ENCODE measurements at places on chromosomes 4 and X.
A peak's percentile ranks its signal among the peaks of the same experiment; 100 is the strongest.

GRCh38 chrX:153628665-153629064 lies 18.3 kb upstream of the DUSP9 start:
- no peak for DNase-seq

DNA sequence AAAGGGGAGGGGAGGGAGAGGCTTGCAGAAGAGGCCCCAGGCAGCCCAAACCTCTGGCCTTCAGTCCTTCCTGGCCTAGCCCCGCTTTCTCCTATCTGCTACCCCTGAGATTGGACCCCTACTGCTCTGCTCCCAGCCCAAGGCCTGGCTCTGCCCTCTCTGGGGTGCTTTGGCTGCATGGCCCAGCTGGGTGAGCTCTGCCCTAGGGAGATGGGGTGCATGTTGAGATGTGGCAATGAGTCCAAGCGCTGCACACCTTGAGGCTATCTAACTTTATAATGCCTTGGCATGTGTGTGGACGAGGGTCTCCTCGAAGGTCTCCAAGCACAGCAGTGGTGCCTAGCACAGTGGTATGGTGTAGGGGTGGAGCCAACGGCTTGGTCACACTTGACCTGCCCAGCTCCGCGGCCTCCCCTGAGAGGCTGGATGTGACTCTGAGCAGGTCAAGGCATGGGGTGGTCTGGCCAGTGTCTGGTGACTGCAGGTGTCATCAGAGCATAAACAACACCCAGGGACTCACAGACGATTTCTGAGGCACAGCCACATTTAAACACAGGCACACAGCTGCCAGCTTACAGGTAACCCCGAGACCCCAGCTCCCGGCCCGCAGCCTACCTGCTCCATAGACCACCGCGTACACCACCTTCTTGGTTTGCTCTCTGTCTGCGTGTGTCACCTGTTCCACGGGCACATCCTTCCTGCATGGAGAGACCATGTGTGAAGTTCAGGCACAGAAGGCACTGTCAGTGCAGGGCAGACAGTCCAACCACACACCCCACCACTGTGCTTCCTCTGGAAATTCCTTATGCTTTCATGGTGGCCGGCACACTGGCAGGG lies 36.3 kb downstream of the NAT8L start:
- DNase-seq, result no peak

DNA sequence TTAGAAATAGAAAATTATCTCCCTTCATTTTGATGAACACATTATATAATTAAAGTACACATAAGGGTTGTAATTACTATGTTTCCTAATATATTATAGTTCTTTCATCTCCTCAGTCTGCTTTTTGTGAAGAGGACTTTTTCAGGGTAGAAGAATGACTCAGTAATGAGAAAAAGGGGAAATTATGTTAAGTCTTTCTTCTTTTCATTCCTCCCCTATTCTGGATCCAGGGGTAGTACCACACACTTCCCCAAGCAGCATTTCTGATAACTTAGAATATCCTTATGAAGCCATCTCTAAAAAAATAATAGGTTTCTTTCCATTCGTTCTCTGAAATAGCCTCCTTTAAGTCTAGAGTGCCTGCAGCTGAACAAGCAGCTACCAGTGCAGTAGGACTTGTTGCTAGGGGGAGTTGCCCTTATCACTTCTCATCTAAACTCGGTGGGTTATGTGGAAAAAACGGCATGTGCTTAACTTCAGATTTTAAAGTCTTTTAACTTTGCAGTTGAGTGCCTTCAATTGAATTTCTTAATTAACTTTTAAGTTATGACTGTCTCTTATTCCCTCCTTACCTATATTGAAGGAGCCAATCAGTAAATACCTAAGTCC lies 184.8 kb downstream of the ARHGAP24 start:
- DNase-seq, result peak; percentile 15

DNA sequence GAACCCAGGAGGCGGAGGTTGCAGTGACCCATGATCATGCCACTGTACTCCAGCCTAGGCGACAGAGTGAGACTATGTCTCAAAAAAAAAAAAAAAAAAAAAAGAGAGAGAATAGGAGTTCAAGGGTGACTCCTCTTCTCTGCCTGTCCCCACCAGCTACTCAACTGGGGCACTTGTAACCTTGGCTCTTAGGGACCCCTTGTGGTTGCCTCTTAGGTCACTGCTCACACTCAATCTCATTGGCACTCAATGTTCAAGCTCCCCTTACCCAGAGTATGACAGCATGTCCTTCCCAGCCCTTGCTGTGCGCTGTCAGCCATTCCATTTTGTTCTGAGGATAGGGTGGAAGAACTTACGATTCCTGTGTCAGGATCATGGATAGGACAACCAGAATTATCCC lies 82.4 kb upstream of the BEND4 start:
- no peak for DNase-seq

GRCh38 chrX:129781680-129782495 lies 2.1 kb downstream of the SASH3 start:
- DNase-seq, result no peak

GRCh38 chrX:40570346-40571093 lies 10.2 kb upstream of the ATP6AP2 start:
- DNase-seq, result peak; percentile 16

Data from germinal center (tissue), 1 donor.